ENCODE measurements at places on chromosomes 16 and 17. TPM values are rescaled to one million over a fixed set of nuclear protein-coding genes. Genes with fewer than 3 reads are reported as not detected.

Gene PRKCB
- total RNA-seq, result not detected

Gene TBC1D3
- total RNA-seq, result not detected

Gene TNS4
- total RNA-seq, result not detected

Gene EFCAB3
- not detected for total RNA-seq

Gene CD300LF
- not detected for total RNA-seq

Gene HIRIP3
- 7.6 TPM for total RNA-seq

Gene HOXB5
- total RNA-seq, result 0.09 TPM

Gene ITGA2B
- total RNA-seq, result 0.16 TPM

Gene LGALS9B
- not detected for total RNA-seq

Gene NEUROD2
- total RNA-seq, result under 0.01 TPM

Gene MT1F
- total RNA-seq, result not detected

Gene EPOP
- 0.09 TPM for total RNA-seq

Gene HSPB9
- total RNA-seq, result not detected

Gene SOX15
- 0.32 TPM for total RNA-seq

Gene ABCC12
- not detected for total RNA-seq

Gene TEKT5
- total RNA-seq, result 0.34 TPM

Gene SLC6A4
- under 0.01 TPM for total RNA-seq

Gene KRTAP3-1
- not detected for total RNA-seq

Gene CAPNS2
- 1.7 TPM for total RNA-seq

Gene CCDC78
- 2.0 TPM for total RNA-seq

Gene STH
- not detected for total RNA-seq

Gene C17orf78
- total RNA-seq, result not detected

Gene DBNDD1
- total RNA-seq, result 0.95 TPM

Gene HS3ST4
- total RNA-seq, result not detected

Gene CSHL1
- total RNA-seq, result not detected

Gene CYBA
- total RNA-seq, result 192 TPM

Gene SENP3
- 54.5 TPM for total RNA-seq

Gene TMEM235
- not detected for total RNA-seq

Gene POLR3K
- total RNA-seq, result 2.7 TPM

All from bronchial smooth muscle cell (primary cell).